Naive B cell (primary cell): ENCODE measurements at places on chromosomes 3 and 15.
A peak's percentile ranks its signal among the peaks of the same experiment; 100 is the strongest.

GRCh38 chr3:194572944-194573491 is 60.2 kb downstream of the TMEM44 start:
- DNase-seq, result no peak

DNA sequence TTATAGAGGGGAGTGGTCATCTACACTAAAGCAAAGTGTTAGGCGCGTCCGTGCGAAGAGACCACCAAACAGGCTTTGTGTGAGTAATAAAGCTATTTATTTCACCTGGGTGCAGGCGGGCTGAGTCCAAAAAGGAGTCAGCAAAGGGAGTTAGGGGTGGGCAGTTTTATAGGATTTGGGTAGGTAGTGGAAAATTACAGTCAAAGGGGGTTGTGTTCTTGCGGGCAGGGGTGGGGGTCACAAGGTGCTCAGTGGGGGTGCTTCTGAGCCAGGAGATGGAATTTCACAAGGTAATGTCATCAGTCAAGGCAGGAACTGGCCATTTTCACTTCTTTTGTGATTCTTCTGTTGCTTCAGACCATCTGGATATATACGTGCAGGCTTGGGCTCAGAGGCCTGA is 47.1 kb downstream of the OIP5 start:
- no peak for DNase-seq

- no peak for DNase-seq
These were observed 1039.2 kb downstream of the ROBO1 start for GRCh38 chr3:78728406-78729145.

GRCh38 chr3:128505771-128506170 is 12.8 kb upstream of the GATA2 start:
- DNase-seq, result no peak

- DNase-seq, result no peak
These were observed 11.6 kb downstream of the LPP start for GRCh38 chr3:188165596-188165995.

GRCh38 chr15:79349525-79349924 is 38.6 kb downstream of the TMED3 start:
- no peak for DNase-seq

DNA sequence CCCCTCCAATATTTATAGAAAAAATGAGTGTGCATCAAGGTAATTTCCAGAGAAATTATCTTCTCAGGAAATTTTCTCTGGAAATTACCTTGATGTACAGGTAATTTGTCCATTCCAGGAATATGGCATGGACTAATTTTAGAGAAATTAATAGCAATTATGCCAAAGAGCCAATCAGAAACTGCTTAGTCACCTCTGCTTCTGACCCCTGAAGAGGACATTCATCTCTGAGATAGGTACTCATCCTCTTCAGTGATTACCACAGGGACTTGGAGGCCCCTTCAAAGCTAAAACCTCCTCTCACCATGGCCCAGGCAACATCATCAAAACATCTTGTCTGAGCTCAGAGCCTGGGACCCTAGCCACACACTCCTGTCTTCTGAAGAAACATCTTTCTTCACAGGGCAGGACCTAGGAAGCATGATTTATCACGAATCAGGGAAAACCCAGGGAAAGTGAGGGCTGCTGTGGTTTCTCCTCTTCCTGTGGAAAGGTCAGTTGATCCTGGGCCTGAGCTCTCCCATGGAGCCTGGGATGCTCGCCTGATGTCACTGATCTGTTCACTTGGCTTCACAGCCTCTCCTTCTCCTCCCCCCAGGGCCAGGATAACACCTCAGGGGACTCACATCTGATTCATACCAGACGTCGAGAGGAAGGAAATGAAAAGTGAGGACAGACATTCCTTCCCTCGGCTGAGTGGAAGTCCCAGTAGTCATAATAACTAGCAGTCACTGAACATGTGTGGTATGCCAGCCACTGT is 210.5 kb downstream of the DTWD1 start:
- DNase-seq, result no peak

- peak; percentile 13 for DNase-seq
These were observed 14.3 kb downstream of the RHOA start for GRCh38 chr3:49397470-49397869.

GRCh38 chr3:51982352-51982837 is 940 bp upstream of the ACY1 start:
- DNase-seq, result peak; percentile 30

GRCh38 chr15:92997821-92998220 is 91.2 kb downstream of the RGMA start:
- no peak for DNase-seq

- no peak for DNase-seq
These were observed 66.4 kb upstream of the MYO5C start for GRCh38 chr15:52361975-52362494.

- DNase-seq, result no peak
These were observed 117.3 kb upstream of the PLXND1 start for GRCh38 chr3:129723558-129724324.

GRCh38 chr3:25830373-25831280 is 40.7 kb downstream of the OXSM start:
- DNase-seq, result no peak
